ENCODE measurements at places on chromosomes 5 and 9. TPM values are rescaled to one million over a fixed set of nuclear protein-coding genes. Genes with fewer than 3 reads are reported as not detected.

The TLX3 gene
- total RNA-seq: not detected

The PROB1 gene
- total RNA-seq: 2.1 TPM

The SLC36A2 gene
- total RNA-seq: not detected

The BHMT gene
- total RNA-seq: 1.9 TPM

The SHOC1 gene
- total RNA-seq: not detected

The SOHLH1 gene
- not detected for total RNA-seq

All from mesenteric fat pad (tissue), 1 donor.